ENCODE measurements at places on chromosomes 11 and 22. TPM values are rescaled to one million over a fixed set of nuclear protein-coding genes. Genes with fewer than 3 reads are reported as not detected.

The MMP27 gene
- total RNA-seq: not detected

The ELFN2 gene
- total RNA-seq: 0.11 TPM

The LUZP2 gene
- not detected for total RNA-seq

The DTX4 gene
- total RNA-seq: 0.09 TPM

The PRDX5 gene
- total RNA-seq: 118 TPM

The ART1 gene
- not detected for total RNA-seq

The GRM5 gene
- not detected for total RNA-seq

The TRPM5 gene
- total RNA-seq: not detected

The SAA1 gene
- not detected for total RNA-seq

The KCNJ4 gene
- not detected for total RNA-seq

The TSPAN4 gene
- total RNA-seq: 16.9 TPM

The FAM227A gene
- 0.28 TPM for total RNA-seq

The SULT4A1 gene
- not detected for total RNA-seq

The SLC22A25 gene
- not detected for total RNA-seq

The MOGAT2 gene
- total RNA-seq: not detected

The EIF3L gene
- 462 TPM for total RNA-seq

The RASSF10 gene
- not detected for total RNA-seq

The SLC29A2 gene
- 19.1 TPM for total RNA-seq

The TCN1 gene
- not detected for total RNA-seq

The TSPAN18 gene
- total RNA-seq: 1.1 TPM

The IL18BP gene
- total RNA-seq: 13.5 TPM

The CYP2D6 gene
- 3.6 TPM for total RNA-seq

The GGT5 gene
- not detected for total RNA-seq

The GLYAT gene
- total RNA-seq: not detected

The CHRNA10 gene
- total RNA-seq: 2.2 TPM

The RIC3 gene
- total RNA-seq: 2.3 TPM

The DGCR6 gene
- 1.2 TPM for total RNA-seq

The KRTAP5-2 gene
- not detected for total RNA-seq

The PPM1F gene
- 31.4 TPM for total RNA-seq

The FOLR1 gene
- not detected for total RNA-seq

The RASD2 gene
- not detected for total RNA-seq

The PAX6 gene
- total RNA-seq: not detected

The NXPE1 gene
- total RNA-seq: not detected

The MUC2 gene
- not detected for total RNA-seq

The MMP8 gene
- total RNA-seq: not detected

The PLEKHB1 gene
- 1.4 TPM for total RNA-seq

The OR5B3 gene
- total RNA-seq: not detected

The LRRC4C gene
- total RNA-seq: not detected

The RAC2 gene
- total RNA-seq: 499 TPM

The FOLR2 gene
- total RNA-seq: not detected

The NRXN2 gene
- total RNA-seq: not detected

The MS4A15 gene
- total RNA-seq: not detected

The RFPL1 gene
- not detected for total RNA-seq

The C1QTNF4 gene
- 0.21 TPM for total RNA-seq

The ANO5 gene
- total RNA-seq: not detected

The PDGFD gene
- not detected for total RNA-seq

The SLC35F2 gene
- total RNA-seq: 28.0 TPM

The SYT13 gene
- total RNA-seq: not detected

The PIK3IP1 gene
- total RNA-seq: 9.3 TPM

The KCNK4 gene
- total RNA-seq: not detected

The ARHGEF17 gene
- total RNA-seq: 0.09 TPM

The BACE1 gene
- 0.32 TPM for total RNA-seq

The TNNT3 gene
- total RNA-seq: 2.9 TPM

The LRRC74B gene
- not detected for total RNA-seq

Data from activated T-helper 2 cell treated with anti-CD3 and anti-CD28 coated beads, Interferon-gamma antibody, Interleukin-2, Interleukin-4, amounts not matched to agents 10 μg/mL and 5 μg/mL and 100 μg/mL, durations not matched to agents 14 hours and 24 hours and 36 hours (primary cell).